ENCODE measurements at places on chromosomes 2 and 18.

DNA sequence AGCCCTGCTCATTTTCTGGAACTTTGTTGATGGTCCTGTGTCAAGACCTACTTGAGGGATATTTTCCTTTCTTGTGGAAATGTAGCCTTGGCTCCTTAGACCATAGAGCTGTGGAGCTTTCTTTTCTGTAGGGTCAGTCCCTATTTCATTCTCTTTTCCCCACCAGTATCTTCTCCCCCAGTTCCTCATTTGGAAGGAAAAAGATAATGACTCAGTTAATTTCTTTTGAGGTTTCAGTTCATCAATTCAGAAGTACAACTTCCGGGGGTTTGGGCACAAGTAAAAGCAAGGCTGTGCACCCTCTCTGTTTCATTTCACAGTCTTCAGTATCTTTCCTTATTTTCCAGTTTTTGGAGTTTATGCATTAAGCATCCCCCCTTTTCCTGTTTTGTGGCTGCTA lies 70.7 kb downstream of the CDC42EP3 start:
- DNase-seq, result no peak

DNA sequence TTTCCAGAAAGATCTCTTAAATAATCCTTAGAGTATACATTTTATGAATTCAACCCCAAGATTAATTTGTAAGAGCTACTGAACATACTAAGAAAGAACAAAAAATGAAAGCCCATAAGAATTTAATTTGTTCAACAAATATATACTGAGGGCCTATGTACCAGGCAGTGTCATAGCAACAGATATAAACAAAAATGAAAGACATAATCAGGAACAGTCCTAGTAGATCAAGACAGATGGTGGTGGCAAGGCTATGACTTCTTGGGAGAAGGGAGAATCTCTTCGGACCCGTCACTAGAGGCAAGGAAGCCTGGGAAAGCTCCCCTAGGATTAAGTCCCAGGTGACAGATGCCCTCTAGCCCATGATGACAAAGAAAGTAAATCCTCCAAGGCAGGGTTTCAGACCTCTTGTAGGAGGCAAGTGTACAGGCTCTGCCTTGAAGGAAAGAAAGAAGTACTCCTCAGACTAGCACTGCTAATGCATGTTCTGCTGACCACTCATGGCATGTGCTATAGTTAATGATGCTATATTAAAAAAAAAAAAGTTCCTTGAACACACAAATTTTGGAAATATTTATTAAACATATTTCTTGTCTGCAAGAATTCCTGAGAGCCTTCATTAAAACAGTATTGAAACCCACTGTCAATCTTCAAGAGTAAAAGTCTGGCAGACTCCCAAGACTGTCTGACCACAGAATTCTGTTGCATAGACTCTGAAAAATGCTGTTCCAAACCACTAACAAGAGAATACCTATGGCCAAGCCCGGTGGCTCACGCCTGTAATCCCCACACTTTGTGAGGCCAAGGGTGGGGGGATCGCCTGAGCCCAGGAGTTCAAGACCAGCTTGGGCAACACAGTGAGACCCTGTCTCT lies 31.5 kb downstream of the NOL10 start:
- DNase-seq, result no peak

GRCh38 chr2:207142461-207142860 lies 23.3 kb downstream of the KLF7 start:
- DNase-seq, result no peak

- no peak for DNase-seq
Measured at GRCh38 chr2:178066324-178066723, 6.3 kb downstream of the PDE11A start.

GRCh38 chr2:60706021-60706420 lies 50.0 kb upstream of the PAPOLG start:
- no peak for DNase-seq

GRCh38 chr2:138948070-138948539 lies 167.9 kb upstream of the NXPH2 start:
- no peak for DNase-seq

DNA sequence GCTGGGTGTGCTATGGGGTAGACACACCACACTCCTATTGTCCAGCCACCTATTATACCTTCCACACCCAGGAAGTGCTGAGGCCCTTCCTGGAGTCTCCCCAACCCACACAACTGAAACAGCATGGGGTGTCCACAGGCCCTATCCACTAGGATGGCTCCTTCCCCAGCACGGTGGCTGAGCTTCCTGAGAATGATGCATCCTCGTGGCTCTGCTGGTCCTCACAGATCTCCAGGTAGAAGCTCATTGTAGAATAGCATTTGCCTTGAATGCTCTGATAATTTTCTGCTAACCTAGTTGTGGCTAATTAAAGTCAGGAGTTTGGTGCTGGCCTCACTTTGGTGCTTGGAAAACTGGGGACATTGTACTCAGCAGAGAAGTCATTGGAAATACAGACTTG lies 182.6 kb downstream of the ANKRD30B start:
- DNase-seq, result no peak

DNA sequence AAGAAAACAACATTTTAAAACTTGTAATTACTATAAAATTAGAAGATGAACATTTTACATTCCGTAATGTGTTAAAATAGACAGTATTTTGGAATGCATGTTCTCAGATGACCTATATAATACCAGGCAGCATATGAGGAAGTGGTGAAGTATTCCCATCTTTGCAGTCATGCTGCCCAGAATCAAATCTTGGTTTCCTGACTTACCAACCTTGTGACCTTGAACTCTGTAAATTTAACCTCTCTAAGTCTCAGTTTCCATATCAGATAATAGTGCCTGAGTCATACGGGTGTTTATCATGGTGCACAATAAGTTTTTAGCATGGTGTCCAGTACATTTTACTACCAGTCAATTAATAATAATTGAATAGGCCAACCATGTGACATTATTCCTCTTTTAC lies 7.3 kb upstream of the GALM start:
- DNase-seq, result no peak

- no peak for DNase-seq
Measured at GRCh38 chr2:240182476-240182875, 42.0 kb upstream of the OTOS start.

DNA sequence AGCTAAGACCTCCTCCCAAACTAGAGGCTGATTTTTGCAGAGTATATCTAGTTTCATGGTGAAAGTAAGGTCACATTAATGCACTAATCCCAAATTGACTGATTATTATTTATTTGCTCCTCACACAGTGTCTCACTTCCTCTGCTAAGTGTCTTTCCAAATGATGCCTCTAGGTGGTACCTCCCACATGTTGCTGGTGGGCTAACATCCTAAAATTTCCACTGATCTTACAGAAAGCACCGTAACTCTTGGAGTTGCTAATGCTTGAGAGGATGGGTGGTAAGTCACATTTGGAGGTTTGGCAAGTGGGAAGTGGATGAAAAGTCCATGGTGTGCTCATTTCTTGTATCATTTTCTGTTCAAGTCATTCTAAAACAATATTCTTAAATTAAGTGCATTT lies 428.7 kb upstream of the GYPC start:
- DNase-seq, result no peak

DNA sequence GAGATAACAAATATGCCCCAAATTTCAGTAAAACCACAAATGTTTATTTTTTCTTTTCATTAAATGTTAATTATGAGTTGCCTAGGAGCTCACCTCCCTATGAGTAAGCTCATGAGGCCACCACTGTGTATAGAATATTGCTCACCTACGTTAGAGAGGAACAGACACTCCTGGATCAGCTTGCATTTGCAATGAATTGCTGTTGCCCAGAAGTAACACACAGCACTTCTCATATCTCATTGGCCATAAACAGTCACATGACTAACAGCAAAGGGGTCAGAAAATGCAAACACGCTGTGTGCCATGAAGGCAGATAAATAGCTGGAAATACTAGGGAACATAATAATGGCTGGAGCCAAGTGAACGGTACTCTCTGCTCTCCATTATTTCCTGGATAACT lies 89.0 kb upstream of the GALNT5 start:
- DNase-seq, result no peak

DNA sequence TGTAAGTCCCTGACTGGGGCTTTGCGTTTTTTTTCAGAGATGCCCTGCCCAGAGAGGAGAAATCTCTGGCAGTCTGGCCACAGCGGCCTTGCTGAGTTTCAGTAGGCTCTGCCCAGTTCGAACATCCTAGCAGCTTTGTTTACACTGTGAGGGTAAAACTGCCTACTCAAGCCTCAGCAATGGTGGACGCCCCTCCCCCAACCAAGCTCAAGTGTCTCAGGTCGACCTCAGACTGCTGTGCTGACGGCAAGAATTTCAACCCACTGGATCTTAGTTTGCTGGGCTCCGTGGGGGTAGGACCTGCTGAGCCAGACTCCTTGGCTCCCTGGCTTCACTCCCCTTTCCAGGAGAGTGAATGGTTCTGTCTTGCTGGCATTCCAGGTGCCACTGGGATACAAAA lies 31.7 kb downstream of the L3MBTL4 start:
- DNase-seq, result no peak

- no peak for DNase-seq
Measured at GRCh38 chr2:47379384-47379783, 23.6 kb upstream of the MSH2 start.

DNA sequence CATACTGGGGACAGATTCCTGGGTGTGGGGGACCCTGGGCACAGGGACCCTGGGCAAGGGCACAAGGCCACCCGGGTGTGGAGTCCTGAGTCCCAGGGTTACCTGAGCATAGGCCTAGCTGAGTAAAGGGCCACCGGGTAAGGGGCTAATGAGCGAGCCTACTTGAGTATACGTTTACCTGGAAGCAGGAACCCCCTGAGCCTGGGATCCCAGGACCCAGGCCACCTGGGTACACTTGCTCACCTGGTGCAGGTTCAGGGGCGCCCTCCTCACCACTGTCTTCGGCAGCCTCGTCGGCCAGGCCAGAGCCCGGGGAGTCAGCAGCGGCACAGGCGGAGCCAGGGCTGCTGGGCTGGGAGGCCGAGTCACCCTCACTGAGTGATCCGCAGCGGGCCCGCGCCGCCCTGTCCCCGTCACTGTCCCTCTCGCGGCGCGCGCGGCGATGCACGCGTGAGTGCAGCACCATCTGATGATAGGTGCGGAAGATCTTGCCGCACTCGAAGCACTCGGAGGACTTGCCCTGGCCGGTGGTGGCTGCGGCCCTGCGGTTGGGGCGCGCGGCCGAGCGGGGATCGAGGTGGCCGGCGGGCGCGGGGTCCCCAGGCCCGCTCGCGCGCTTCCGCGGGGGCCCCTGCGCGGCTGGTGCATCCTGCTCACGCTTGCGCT lies 53.9 kb downstream of the ZNF516 start:
- DNase-seq, result no peak

GRCh38 chr2:8576525-8577167 lies 105.2 kb upstream of the ID2 start:
- peak; percentile 50 for DNase-seq

- DNase-seq, result no peak
Measured at GRCh38 chr18:21714474-21714873, 9.9 kb upstream of the ABHD3 start.

DNA sequence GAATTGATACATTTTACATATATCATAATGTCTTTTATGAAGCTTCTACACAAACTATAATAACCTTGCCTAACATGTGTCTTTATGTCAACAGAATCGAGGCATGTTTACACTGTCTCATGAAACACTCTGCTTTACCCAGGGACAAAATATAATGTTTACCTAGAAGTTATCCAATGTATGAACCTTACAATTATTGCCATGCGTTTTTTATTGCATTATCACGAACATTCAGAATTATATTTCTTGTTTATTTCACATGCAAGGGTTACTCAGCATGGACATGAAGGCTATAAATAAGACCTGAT lies 19.8 kb downstream of the LONRF2 start:
- DNase-seq, result no peak

GRCh38 chr2:196046123-196046917 lies 22.3 kb downstream of the DNAH7 start:
- no peak for DNase-seq

DNA sequence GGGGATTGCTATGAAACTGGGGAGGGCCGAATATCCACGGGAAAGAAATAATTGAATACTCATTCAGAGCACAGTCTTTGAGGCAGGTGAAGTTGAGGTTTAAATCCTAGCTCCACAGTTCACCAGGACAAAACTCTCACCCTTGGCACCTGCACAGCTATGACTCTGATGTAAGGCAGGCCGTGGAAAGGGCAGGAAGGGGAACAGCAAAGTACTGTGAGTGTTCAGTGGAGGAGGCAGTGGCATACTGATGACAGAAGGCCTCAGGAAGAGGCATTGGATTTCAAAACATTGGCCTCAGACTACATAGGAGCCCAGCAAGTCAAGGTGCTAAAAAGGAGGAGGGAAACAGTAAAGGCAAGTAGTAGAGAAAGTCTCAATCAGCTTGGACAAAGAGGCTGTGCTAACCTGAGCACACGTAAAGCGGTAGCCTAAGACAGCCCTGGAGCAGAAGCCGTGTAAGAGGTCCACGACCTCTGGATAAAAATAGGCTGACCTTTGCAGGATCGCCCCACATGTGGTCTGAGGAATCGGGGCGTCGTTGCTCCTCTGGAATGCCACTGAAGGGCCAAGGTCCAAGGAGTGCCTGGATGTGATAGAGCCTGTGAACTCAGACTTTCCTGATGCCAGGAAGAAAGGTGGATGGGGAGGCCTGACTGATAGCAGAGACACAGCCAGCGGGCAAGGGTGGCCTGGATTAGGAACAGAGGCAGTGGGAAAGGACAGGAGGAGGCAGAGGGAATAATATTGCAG lies 243.6 kb downstream of the PID1 start:
- DNase-seq, result no peak

DNA sequence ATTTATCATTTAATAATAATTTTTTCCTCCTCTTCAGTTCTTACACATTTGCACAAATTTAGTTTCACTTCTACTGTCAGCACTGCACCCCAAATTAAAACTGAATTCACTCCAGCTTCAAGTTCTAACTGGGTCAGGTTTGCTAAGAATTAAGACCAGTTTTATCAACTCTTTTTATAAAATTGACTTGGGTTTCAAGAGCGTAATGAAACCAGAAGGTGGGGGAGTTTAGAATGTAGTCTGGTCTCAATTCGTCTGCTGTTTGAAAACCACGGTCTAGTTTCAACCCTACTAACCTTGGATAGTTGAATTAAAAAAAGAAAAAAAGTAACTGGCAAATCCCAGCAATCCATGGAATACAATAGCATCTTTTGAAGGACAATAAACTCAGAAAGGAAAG lies 14.3 kb upstream of the CTLA4 start:
- no peak for DNase-seq

DNA sequence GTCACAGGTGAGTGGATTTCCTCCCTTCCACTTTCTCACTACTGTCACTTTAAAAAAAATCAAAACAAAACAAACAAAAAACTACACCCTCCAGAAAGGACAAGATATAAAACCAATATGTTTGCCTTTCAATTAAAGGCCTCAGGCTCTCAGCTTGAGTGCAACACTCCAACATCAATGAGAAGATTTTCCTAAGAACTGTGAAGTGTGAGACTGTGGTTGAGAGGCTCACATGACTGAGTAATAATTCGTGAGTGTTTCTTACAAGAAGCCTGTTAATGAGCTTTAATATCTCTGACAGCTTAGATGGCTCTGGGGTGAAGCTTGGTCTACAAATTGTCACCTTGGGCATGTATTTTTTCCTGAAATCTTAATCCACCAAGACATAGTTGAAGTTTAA lies 216.1 kb downstream of the ETAA1 start:
- no peak for DNase-seq

GRCh38 chr2:109324861-109325260 lies 195.9 kb downstream of the SH3RF3 start:
- no peak for DNase-seq

All from stimulated activated CD8-positive, alpha-beta memory T cell treated with anti-CD3 and anti-CD28 coated beads, Interleukin-4, amount 100 ng/mL, for 48 hours (primary cell).